Psoas muscle (tissue), 8 donors: ENCODE measurements at places on chromosomes 3 and 15. TPM values are rescaled to one million over a fixed set of nuclear protein-coding genes. Genes with fewer than 3 reads are reported as not detected.
A peak's percentile ranks its signal among the peaks of the same experiment; 100 is the strongest.

DNA sequence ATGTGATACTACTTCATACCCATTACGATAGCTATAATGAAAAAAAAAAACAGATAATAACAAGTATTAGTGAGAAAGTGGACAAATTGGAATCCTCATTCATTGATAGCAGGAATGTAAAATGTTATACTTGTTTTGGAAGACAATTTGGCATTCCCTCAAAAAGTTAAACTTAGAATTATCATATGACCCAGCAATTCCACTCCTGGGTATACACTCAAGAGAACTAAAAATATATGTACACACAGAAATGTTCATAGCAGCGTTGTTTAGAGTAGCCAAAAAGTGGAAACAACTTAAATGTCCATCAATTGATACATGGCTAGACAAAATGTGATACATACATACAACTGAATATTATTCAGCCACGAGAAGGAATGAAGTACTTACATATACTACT, 69.9 kb downstream of the PRICKLE2 start:
- no peaks in the 10 kb centered on the region for H3K27me3 ChIP-seq
- H3K4me3 ChIP-seq: no peak overlapping the region
- DNase-seq: no peak
- H3K36me3 ChIP-seq: no peaks in the 10 kb centered on the region
- peaks cover 2% of the 10 kb centered on the region for H3K4me1 ChIP-seq

LMLN gene
- total RNA-seq: 2.9 TPM

DNA sequence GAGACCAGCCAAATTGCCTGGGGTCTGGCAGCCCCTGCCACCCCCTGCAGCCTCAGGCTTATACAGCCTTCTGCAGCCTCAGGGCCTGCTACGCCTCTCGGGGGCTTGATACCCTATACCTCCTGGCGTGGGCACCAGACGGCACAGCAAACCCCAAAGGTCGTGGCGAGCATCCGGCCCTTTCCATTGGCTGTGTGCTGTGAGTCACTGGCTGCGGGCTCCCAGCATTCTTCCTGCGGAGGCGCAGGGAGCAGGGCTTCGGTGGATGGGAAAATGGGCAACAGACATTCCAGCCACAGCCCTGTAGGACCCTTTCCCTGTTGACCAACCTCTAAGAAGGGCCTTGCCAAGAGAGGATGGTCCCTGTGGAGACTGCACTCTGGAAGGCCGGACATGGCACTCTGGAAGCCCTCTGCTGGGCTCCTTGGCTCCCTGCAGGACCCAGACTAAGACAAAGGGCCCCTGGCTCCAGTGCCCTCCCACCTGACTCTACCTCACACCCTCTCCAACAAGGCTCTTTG, 59.6 kb downstream of the ITGA11 start:
- H3K27me3 ChIP-seq: no peaks in the 10 kb centered on the region
- H3K4me1 ChIP-seq: peaks cover 18% of the 10 kb centered on the region
- H3K27ac ChIP-seq: no peak overlapping the region
- DNase-seq: no peak

GRCh38 chr3:156670652-156671051, 3.7 kb upstream of the TIPARP start:
- no peaks in the 10 kb centered on the region for H3K27me3 ChIP-seq
- no peaks in the 10 kb centered on the region for H3K36me3 ChIP-seq
- peaks cover 5% of the 10 kb centered on the region for H3K4me1 ChIP-seq
- no peak overlapping the region for H3K27ac ChIP-seq

- no peak for DNase-seq
- no peaks in the 10 kb centered on the region for H3K36me3 ChIP-seq
- H3K4me3 ChIP-seq: no peak overlapping the region
- no peaks in the 10 kb centered on the region for H3K27me3 ChIP-seq
Observed at GRCh38 chr3:149442851-149443544, 31.5 kb upstream of the TM4SF4 start.

DNA sequence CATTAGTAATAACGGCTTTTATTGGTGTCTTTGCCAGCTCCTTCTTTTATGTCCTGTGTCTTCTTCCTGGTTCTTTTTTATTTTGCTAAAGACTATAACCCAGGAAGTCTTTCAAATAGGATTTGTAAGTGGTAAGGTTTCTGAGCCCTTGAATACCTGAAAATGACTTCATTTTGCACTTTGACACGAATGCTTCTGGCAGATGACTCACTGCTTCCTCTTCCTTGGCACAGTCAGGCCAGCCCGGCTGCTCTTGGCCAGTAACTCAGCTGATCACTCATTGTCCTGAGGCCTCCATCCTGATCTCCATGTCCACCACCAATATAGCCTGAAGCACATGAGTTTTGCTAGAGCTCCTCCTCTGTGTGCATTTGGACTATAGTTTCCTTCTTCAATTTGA, 48.7 kb upstream of the NR2E3 start:
- H3K27ac ChIP-seq: no peak overlapping the region
- no peak overlapping the region for H3K4me3 ChIP-seq
- DNase-seq: no peak
- H3K27me3 ChIP-seq: no peaks in the 10 kb centered on the region
- no peaks in the 10 kb centered on the region for H3K36me3 ChIP-seq

DNA sequence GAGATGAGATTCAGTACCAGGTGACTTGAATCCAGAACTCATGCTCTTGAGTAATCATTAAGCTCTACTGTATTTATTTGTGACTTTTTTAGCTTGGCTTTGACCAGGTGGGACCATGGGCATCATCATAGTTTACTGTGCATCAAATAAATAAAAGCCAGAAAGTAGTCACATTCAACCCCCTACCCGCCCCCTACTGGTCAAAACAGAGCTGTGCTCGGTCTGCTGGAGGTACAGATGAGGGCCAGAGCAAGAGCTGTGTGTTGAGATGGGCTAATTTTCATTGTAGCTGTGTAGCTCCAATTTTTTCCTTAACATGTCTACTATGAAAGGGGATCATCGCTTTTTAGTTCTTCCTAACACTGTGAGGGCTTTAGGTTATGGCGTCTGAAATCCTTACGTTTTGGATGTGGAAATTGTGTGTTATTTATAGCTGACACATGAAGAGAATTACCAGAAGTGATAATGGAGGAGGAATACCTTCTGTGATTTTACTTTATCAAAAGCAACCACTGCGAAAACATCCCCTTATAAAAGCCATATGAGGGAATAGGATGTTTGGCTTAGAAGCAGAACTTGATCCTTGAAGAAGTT, 375.1 kb downstream of the PTPRG start:
- no peak for DNase-seq
- H3K4me3 ChIP-seq: no peak overlapping the region
- H3K36me3 ChIP-seq: no peaks in the 10 kb centered on the region
- peaks cover 17% of the 10 kb centered on the region for H3K4me1 ChIP-seq
- H3K27me3 ChIP-seq: no peaks in the 10 kb centered on the region
- no peak overlapping the region for H3K27ac ChIP-seq

DNA sequence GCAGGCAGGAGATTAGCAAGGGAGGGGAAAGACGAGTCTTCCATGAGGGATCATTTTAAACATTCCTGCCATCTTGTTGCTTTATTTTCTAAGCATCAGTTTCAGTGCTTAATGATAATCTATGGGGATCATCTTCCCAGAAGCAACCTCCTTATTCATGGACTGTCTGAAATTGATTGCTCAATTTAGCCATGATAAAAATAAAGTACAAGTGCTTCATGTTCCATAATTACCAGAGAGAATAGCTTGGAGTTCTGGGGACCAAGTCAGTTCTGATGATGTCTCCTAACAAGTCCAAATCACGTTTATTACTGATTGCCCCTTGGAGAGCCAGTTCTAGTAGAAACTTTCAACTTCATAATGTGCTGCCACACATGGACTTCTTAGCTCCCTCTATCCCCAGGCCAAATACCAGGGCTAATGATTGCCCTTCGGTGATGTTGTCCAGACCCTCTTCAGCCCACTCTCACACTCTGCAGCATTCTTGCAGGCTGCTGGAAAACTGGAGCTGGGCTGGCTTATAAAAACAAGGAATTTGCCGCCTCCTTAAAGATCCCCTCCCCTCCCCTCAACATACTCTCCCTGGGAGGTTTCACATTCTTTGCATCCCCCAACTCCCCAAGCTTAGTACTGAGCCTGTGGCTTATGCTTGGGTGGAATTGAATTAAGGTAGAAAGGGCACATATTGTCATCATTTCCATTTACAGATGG, 222.1 kb upstream of the ADAMTS9 start:
- DNase-seq: no peak
- H3K36me3 ChIP-seq: no peaks in the 10 kb centered on the region
- peaks cover 11% of the 10 kb centered on the region for H3K4me1 ChIP-seq
- no peaks in the 10 kb centered on the region for H3K27me3 ChIP-seq
- no peak overlapping the region for H3K27ac ChIP-seq
- no peak overlapping the region for H3K4me3 ChIP-seq

- peak overlapping the region; percentile 36 for H3K27ac ChIP-seq
- DNase-seq: peak; percentile 70
- H3K4me1 ChIP-seq: peaks cover 31% of the 10 kb centered on the region
- H3K4me3 ChIP-seq: no peak overlapping the region
- H3K27me3 ChIP-seq: no peaks in the 10 kb centered on the region
Observed at GRCh38 chr3:12984023-12984823, 89.0 kb downstream of the IQSEC1 start.

DNA sequence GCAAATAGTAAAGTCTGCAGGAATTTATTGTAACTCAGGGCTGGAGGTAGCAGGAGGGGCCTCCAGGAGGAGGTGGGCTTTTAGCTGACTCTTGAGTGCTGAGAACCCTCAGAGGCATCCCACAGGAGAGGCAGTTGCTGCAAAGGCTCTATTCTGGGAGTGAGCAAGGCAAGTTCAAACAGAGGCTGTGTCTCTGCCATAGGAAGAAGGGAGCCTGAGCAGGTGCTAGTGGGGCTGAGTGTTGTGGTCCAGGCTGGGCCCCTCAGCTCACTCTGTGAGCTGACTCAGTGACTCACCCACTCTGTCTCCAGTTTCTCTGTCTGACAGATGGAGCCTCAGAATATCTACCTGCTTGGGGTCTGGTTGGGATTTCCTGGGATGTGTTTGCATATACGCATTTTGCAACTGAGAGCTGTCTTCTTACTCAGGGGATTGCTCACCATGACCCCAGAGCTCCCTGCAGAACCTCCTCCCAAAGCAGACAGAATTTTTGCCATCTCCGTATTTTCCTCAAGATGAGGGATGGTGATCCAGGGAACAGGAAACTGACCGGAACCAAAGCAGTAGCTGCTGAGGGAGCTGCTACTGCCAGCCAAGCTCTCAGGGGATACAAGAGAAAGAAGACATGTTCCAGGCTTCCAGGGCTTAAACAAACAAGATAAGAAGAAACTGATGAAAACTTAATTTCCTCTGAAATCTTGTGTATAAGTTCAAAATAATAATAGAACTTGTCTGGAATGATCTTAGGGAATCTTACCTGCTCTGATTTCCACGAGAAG, 13.6 kb upstream of the NOX5 start:
- no peaks in the 10 kb centered on the region for H3K36me3 ChIP-seq
- no peak overlapping the region for H3K27ac ChIP-seq
- no peak overlapping the region for H3K4me3 ChIP-seq
- DNase-seq: no peak
- H3K27me3 ChIP-seq: no peaks in the 10 kb centered on the region
- H3K4me1 ChIP-seq: peaks cover 6% of the 10 kb centered on the region

CLDN1 gene
- 0.62 TPM for total RNA-seq

GRCh38 chr3:55795746-55796145, 308.6 kb upstream of the WNT5A start:
- H3K27ac ChIP-seq: no peak overlapping the region
- H3K4me1 ChIP-seq: no peaks in the 10 kb centered on the region
- no peaks in the 10 kb centered on the region for H3K27me3 ChIP-seq
- no peaks in the 10 kb centered on the region for H3K36me3 ChIP-seq
